ENCODE measurements at places on chromosomes 6 and 20.

DNA sequence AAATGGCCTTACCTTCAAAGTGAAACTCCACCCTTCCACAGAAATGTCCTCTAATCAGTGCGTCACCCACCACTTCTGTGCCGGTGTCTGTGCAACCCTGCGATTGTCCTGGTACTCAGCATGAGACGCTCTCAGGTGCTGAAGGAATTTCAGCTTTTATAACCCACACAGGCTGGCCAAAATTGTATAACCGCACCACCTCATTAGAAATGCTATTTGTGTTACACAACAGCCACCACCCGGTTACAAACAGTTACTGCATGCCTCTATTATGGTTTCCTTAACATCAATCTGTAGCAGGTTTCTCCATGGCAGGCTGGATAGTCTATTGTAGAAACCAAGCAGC lies 51.5 kb downstream of the SLC23A2 start:
- DNase-seq = no peak

DNA sequence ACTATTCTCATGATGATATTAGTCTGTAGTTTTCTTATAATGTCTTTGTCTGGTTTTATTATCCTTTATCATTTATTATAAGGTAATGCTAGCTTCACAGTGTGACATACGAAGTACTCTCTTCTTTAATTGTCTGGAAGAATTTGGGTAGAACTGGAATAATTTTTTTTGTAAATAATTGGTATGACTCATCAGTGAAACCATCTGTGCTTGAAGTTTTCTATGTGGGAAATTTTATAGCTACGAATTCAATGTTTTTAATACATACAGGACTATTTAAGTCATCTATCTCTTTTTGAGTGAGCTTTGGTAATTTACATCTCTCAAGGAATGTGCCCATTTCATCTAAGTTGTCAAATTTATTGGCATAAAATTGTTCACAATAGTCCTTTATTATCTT lies 86.3 kb downstream of the SOD2 start:
- DNase-seq = no peak

DNA sequence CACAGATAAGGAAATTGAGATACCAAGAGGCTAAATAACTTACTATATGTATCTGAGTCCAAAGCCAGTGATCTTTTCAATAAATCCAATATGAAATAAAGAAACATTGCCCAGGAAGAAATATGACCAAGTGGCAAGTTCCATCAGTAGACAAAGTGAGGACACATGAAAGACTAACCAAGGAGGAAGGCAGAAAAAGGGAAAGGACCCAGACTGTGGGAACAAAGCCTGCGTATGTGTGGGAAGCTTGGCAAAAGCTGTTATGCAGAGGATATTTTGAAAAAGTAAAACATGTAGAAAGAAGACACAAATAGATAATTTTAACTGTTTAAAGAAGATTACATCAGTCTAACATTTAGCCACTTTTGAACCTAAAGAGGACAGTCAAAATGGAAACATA lies 264.4 kb upstream of the PRDM1 start:
- no peak for DNase-seq

DNA sequence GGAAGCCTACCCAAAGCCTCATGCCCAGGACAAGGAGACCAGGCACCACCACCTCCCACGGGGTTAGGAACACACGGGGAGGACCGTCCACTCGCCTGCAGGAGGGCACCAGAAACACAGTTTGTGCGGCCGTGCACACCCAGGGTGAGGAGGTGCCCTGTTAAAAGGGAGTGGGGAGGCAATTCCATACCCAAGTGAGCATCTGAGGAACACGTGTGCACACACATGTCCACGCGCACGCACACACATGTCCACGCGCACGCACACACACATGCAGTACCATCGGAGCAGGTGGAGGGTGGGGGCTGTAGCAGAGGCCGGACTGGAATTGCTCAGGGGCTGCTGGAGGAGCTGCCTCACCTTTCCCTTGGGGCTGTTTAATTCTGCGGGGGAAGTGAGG lies 259.4 kb downstream of the TAF4 start:
- DNase-seq = no peak

Data from right hindlimb (tissue), 1 donor.